ENCODE measurements at places on chromosomes 16 and 17. TPM values are rescaled to one million over a fixed set of nuclear protein-coding genes. Genes with fewer than 3 reads are reported as not detected.

DNA sequence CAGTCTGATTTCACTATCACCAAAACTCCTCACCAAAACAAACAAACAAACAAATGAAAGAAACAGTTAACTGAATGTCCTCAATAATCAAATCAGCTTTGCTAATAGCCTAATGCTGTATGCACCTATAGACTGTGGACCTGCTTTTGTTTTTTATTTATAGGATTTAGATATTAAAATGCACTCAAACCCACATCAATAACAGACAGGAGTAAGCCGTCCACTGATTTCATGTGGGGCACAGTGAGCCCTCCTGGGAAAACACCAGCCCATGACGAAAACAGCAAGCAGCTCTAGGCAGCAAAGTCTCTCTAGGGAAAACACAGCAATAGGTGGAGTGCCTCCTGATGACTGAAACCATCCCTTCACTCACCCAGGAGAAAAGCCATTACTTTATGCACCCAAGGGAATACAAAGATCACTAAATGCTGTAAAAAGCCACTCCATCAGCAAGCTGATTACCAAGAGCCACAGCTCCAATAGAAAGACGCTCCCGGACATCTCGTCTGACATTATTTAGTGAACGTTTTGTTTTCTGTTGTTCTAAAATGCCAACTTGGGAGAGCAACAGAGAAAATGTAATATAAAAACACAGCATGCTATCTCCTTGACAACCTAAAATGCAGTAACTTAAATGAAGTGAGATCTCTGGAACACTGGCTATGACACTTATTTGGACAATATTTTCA lies 47.8 kb downstream of the ANKFY1 start:
- DNase-seq = no peak

DNA sequence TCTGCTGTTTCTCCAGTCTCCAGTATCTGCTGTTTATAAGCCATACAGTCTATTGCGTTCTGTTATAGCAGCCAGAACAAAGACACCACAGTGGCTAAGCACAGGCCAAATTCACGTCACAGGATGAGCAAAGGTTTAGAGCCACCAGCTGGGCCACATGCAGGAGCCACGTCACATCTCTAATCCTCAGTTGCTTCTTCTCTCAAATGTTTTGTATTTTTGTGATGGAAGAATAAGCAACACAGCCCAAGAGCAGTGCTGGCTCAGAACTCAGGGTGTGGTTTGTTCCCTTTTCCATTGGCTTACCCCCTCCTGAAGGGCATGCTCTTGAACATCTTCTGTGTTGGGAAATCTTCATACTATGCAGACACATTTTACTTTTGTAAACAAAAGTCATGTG lies 309.4 kb upstream of the CDH5 start:
- no peak for DNase-seq

DNA sequence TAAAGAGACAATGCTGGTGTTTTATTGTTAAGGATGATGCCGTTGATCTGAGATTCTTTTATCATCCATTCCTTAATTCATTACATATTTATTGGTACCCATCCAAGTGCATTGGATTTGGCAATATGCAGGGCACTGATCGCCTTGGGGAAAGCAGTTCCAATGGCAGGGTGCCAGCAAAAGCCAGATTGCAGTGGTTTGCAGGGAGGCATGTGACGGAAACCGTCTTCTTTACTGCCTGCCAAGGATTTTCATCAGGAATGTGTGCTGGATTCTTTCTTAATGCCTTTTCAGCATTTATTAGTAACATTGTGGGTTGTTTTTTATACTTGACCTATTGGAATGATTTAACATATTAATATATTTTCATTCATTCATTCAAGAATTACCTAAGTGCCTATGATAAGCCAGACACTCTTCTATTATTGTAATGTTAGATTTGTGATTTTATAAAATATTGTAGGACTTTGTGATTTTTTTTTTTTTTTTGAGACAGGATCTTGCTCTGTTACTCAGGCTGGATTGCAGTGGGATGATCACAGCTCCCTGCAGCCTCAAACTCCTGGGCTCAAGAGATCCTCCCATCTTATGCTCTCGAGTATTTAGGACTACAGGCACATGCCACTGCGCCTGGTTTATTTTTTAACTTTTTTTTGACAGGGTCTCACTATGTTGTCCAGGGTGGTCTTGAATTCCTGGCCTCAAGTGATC lies 93.4 kb upstream of the TNRC6A start:
- peak; percentile 67 for DNase-seq

- no peak for DNase-seq
Observed at GRCh38 chr16:70692873-70693671, 7.2 kb upstream of the MTSS2 start.

DNA sequence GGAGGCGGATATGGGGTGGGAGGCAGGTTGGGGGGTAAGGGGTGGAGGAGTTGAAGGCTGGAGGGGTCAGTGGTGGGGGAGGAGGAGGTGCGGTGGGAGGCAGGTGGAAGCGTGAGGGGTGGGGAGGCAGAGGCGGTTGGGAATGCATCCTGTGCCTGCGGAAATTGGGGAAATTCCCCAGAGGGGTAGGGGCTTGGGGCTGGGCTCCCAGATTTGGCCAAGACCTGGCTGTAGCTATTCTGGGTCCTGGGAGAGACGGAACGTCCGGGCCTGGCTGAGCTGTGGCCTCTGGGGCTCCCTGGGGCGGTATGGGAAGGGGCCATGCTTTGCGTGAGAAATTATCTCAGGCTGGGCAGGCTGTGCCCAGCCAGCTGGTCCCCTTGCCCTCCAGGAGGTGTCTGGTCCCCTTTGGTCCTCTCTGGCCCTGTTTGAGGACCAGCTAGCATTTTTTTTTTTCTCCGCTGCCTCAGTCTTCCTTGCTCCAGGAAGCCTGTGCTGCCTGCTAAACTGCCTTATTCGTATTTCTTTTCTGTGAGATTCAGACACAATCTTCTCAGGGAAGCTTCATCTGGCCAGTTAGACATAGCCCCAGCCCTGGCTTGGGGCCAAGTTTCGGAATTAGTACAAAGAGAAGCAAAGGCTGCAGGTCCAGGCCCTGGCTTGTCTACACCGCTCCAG lies 7.3 kb upstream of the TRPV2 start:
- peak; percentile 46 for DNase-seq

DNA sequence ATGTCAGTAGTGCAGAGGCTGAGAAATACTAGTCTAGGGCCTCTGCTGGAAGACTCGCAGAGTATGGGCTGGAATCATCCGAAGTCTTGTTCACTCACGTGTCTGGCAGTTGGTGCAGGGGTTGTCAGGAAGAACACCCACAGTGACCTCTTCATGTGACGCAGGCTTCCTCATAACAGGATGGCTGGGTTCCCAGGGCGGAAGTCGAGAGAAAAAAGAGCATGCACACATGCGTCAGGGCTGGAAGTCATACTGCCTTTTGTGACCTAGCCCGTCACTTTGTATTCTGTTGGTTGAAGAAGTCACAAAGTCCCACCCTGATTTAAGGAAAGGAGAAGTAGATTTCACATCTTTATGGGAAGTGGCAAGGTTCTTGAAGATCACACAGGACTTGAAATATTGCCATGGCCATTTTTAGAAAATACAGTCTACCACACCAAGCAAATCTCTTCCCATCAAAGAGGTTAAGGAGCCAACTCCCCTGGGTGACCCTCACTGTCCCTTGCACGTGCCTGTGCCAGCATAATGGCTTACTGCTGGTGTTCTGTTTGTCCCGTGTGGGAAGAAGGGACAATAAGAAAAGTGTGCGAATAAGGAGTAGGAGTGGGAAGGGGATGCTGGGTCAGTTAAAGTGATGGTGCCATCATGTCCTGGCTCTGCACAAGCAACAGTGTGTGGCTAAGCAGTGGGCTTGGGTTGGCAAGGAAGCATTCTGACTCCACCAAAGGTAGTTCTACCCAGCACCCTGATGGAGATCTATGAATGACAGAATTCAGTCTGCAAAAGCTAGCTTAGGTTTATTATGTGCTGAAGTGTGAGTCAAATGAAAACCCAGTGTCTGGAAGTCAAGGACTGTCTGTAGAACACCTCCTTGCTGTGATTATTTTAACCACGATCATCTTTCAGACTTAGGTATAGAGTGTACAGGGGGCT lies 28.1 kb downstream of the HEATR3 start:
- DNase-seq = peak; percentile 11

DNA sequence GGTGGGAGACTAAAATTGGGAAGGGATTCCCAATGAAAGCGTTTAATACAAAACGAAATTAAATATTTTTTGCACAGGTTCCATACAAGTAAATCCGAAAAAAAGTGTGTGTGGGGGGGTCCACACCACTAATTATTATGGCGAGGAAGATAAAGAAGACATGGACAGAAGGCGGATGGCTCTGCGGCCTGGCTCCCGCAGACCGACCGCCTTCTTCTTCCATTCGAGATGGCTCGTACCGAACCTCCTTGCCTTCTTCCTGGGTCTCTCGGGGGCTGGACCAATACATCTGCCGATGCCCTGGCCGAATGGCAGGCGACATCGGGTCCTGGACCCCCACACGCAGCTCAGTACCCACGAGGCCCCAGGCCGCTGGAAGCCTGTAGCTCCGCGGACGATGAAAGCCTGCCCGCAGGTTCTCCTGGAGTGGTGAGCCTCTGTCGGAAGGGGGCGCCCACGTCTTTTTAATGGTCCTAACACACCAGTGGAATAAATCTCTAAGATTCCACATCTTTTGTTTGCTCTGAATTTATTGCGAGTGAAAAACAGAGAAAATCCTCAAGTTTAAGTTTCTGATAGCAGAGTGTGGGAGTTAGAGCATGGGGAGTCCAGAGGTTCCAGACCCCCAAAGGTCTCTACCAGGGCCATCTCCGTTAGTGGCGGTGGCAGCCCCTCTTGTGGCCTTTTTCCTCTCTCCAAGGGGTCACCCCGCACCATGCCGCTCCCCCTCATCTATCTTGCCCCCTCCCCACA lies 1.4 kb downstream of the PRAC2 start:
- DNase-seq = peak; percentile 94

GRCh38 chr16:19474617-19475016 lies 47.3 kb downstream of the GDE1 start:
- DNase-seq = no peak

DNA sequence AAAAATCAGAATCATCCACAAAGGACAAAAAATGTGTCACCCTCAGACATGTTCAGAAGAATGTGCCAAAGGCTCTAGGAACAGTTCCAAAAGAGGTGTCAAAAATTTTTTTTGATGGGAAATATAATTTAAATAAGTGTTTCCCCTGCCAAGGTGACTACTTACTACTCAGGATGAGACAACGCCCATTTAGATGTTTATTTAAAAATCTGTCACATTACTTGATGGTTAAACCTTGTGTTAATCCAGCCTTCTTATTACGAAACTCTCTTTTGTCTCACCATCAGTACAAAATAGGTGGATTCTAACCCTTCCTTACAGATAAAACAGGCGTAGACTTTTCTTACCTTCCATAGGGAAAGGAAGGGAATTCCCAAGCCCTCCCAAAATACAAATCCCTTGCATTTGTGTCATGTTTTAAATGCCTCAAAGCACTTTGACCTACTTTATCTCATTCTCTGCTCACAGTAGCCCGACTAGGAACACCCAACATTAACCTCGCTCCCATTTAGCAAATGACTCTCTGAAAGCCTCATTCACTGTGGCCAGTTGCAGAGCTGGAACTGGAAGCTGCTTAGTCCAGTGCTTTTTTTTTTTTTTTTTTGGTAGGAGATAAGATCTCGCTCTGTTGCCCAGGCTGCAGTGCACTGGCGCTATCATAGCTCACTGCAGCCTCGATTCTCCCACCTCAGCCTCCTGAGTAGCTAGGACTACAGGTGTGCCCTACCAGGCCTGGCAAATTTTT lies 5.8 kb upstream of the GNA13 start:
- no peak for DNase-seq

Gene MRC2
- 34.2 TPM for total RNA-seq

GRCh38 chr16:88534638-88535190 lies 35.5 kb upstream of the ZC3H18 start:
- DNase-seq = no peak

Gene UMOD
- total RNA-seq = not detected

- DNase-seq = no peak
Observed at GRCh38 chr17:42155614-42156045, 841 bp upstream of the RAB5C start.
